ENCODE measurements at places on chromosomes 3 and 15.

- no peaks in the 10 kb centered on the region for H3K27me3 ChIP-seq
- no peaks in the 10 kb centered on the region for H3K36me3 ChIP-seq
- H3K4me1 ChIP-seq = peaks cover 32% of the 10 kb centered on the region
- H3K27ac ChIP-seq = no peak overlapping the region
- no peak overlapping the region for H3K4me3 ChIP-seq
Observed at GRCh38 chr3:9914559-9915253, 2.2 kb upstream of the IL17RC start.

DNA sequence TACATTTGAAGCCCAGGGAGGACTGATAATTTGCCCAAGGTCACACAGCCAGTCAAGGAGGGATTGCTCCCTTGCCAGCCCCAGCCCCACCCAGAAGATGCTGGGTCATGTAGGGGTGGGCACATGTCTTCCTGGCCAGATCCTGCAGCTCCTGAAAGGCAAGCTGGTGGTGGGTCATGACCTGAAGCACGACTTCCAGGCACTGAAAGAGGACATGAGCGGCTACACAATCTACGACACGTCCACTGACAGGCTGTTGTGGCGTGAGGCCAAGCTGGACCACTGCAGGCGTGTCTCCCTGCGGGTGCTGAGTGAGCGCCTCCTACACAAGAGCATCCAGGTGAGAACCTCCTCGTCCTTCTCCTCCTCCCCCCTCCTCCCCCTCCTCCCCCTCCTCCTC is 13.2 kb downstream of the ISG20 start:
- H3K27me3 ChIP-seq = no peaks in the 10 kb centered on the region
- H3K36me3 ChIP-seq = no peaks in the 10 kb centered on the region
- peaks cover 15% of the 10 kb centered on the region for H3K4me1 ChIP-seq
- H3K4me3 ChIP-seq = no peak overlapping the region

- no peaks in the 10 kb centered on the region for H3K36me3 ChIP-seq
- H3K27ac ChIP-seq = no peak overlapping the region
- no peaks in the 10 kb centered on the region for H3K27me3 ChIP-seq
- peak; percentile 61 for DNase-seq
Observed at GRCh38 chr15:33860754-33861153, 107.5 kb upstream of the CHRM5 start.

- H3K27ac ChIP-seq = no peak overlapping the region
- no peaks in the 10 kb centered on the region for H3K36me3 ChIP-seq
- no peak for DNase-seq
- no peaks in the 10 kb centered on the region for H3K27me3 ChIP-seq
- H3K4me3 ChIP-seq = no peak overlapping the region
- no peaks in the 10 kb centered on the region for H3K4me1 ChIP-seq
Observed at GRCh38 chr15:99954361-99955180, 221.3 kb upstream of the LYSMD4 start.

- H3K4me1 ChIP-seq = no peaks in the 10 kb centered on the region
- DNase-seq = no peak
- H3K27me3 ChIP-seq = no peaks in the 10 kb centered on the region
- H3K27ac ChIP-seq = no peak overlapping the region
- no peak overlapping the region for H3K4me3 ChIP-seq
Observed at GRCh38 chr3:140469491-140469890, 208.4 kb upstream of the TRIM42 start.

DNA sequence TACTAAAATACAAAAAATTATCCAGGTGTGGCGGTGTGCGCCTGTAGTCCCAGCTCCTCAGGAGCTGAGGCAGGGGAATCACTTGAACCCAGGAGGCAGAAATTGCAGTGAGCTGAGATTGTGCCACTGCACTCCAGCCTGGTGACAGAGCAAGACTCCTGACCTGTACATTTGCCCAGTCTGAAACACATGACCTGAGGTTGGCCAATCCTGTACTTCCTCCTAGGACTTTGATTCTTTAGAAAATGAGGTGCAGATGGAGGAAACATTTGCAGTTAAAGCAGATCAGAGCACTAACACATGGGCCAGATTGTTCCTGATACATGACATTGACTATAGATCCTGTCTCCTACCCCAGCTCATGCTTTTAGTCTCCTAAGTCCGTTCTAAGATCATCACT is 28.9 kb upstream of the LPP start:
- H3K4me1 ChIP-seq = peaks cover 2% of the 10 kb centered on the region
- no peak overlapping the region for H3K27ac ChIP-seq
- DNase-seq = no peak
- H3K27me3 ChIP-seq = no peaks in the 10 kb centered on the region

GRCh38 chr15:29050870-29051269 is 165.1 kb downstream of the APBA2 start:
- DNase-seq = peak; percentile 68
- no peaks in the 10 kb centered on the region for H3K36me3 ChIP-seq
- H3K4me1 ChIP-seq = no peaks in the 10 kb centered on the region
- H3K27ac ChIP-seq = no peak overlapping the region

DNA sequence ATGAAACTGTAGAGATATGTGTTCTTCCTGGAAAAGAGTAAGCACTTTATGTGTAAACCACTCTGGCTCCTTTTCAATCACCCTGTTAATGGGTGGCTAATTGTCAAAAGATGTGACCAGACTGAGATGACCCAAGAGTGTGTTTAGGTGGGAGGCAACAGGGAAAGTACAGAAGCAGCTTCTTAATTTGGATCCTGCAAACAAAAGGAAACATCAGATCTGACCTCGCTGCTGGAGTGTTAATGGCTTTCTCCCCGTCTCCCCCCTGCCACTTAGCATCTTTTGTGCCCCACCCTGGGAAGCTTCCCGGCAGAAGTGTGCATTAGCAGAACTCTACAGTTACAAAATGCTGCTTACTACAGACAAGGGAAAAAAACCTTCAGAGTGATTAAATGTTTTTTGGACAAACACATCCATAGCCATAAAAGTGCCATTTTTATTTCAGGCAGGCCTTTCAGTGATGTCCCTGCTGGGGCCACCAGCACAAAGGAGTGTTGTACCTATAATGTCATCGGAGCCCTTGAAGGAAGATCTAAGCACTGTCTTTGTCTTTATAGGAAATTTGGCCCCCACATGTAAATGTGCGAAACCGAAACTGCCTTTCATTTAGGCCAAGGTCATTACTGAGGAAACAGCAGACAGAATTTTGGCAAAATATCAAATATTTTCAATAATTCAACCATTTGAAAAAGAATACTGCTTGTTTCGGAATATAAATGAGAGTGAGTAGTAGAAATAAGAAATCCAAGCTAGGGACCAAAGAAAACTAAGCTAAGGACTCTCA is 311.0 kb downstream of the WDR72 start:
- no peak overlapping the region for H3K27ac ChIP-seq
- H3K36me3 ChIP-seq = no peaks in the 10 kb centered on the region
- no peak for DNase-seq
- H3K4me3 ChIP-seq = no peak overlapping the region
- H3K27me3 ChIP-seq = no peaks in the 10 kb centered on the region
- H3K4me1 ChIP-seq = no peaks in the 10 kb centered on the region

GRCh38 chr3:24867783-24868182 is 373.1 kb upstream of the THRB start:
- H3K36me3 ChIP-seq = no peaks in the 10 kb centered on the region
- H3K4me3 ChIP-seq = no peak overlapping the region
- no peaks in the 10 kb centered on the region for H3K4me1 ChIP-seq
- no peak overlapping the region for H3K27ac ChIP-seq
- no peak for DNase-seq
- no peaks in the 10 kb centered on the region for H3K27me3 ChIP-seq

- no peaks in the 10 kb centered on the region for H3K36me3 ChIP-seq
- DNase-seq = peak; percentile 90
- H3K27me3 ChIP-seq = no peaks in the 10 kb centered on the region
- H3K4me3 ChIP-seq = no peak overlapping the region
- H3K27ac ChIP-seq = peak overlapping the region; percentile 70
- H3K4me1 ChIP-seq = peaks cover 15% of the 10 kb centered on the region
Observed at GRCh38 chr3:197306374-197307086, 8.1 kb upstream of the DLG1 start.

DNA sequence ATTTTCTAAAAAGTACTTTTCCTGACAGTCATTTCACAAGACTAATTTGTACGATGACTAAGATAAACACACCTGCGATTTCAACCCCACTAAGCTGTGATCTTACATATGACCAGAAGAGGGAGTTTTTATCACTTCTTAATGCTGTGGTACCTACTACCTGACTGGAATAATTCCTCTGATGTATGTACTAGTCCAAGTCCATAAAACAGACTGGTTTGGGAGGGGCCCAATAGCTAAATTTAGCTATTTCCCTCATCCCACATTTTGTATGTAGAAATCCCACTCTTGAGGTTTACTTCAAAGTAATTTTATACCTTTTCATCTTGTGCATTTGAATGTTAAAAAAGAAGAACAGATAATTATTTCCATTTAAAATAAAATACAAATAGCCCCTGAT is 49.7 kb upstream of the SCAANT1 start:
- H3K4me3 ChIP-seq = no peak overlapping the region
- peak; percentile 68 for DNase-seq
- peaks cover 5% of the 10 kb centered on the region for H3K4me1 ChIP-seq
- H3K27ac ChIP-seq = no peak overlapping the region
- H3K27me3 ChIP-seq = no peaks in the 10 kb centered on the region
